D721Med (cell line): ENCODE measurements at places on chromosomes 3 and 15.
A peak's percentile ranks its signal among the peaks of the same experiment; 100 is the strongest.

DNA sequence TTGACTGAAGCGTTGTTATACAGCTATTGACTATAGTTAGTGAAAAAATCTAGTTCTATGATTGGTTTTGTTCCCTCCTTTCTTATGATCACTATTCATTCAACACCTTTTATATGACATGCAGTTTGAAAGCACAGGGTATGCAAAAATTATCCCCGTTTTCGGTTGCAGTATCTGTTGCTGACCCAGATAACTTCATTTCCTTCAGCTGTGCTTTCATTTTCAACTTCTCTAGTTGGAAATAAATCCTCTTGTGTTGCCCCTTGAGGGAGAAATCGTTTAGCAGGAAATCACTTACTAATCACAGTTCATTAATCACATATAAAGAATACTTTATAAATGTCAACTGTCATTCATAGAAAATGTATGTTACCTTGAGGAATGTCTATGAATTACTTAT is 55.1 kb downstream of the MBNL1 start:
- DNase-seq: no peak

DNA sequence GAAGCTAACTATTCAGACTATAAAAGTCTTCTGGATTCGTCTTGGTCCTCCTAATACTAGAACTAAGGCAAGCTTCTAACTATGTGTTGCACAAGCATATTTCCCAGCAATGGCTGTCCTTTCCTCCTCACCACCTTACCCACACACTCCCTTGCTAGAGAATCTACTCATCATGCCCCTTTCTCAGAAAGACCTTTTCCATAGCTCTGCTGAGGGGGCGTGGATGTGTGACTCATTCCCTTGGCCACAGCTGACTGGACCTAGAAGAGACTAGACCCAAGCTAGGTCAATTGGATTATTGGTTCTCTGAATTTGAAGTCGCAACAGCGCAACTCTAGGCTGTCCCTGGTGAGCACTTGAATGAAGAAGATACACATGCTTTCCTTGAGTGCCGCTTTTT is 47.1 kb downstream of the ERC2 start:
- no peak for DNase-seq

GRCh38 chr3:97350971-97351370 is 413.6 kb upstream of the ARL6 start:
- DNase-seq: no peak

GRCh38 chr3:127103080-127103479 is 89.9 kb upstream of the PRR23E start:
- DNase-seq: no peak

DNA sequence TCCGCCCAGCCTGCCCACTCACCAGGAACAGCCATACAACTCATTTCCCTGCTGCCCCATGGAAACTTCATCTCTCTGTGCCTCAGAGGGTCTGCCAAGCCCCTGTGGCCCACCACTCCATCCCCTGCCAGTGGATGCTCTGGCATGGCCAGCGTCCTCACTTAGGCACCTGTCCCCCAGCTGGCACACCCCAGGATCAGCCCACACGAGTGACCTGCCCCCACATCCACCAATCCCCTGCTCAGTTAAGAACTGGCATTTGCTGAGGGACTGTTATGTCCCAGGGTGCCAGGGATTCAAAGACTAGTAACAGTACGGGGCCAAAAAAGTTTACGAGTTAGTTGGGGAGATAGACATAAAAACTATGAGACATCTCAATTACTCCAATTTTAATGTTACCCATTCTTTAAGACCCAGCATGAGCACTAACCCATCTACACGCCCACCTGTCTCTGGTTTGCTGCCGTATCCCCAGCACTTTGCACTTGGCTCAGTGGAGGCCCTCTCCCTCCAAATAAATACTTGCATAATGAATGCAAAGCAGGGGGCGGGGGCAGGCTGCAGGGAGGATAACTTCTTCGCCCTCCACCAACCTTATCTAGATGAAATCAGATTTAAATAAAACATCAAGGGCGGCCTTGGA is 11.6 kb upstream of the BAHD1 start:
- DNase-seq: no peak

- no peak for DNase-seq
These were observed 174.9 kb upstream of the TOPAZ1 start for GRCh38 chr3:44066806-44067205.

GRCh38 chr15:87570206-87570605 is 686.3 kb downstream of the NTRK3 start:
- no peak for DNase-seq

GRCh38 chr3:110758208-110758607 is 313.4 kb upstream of the NECTIN3 start:
- DNase-seq: no peak

GRCh38 chr3:56787258-56787775 is 14.4 kb downstream of the ARHGEF3 start:
- no peak for DNase-seq

GRCh38 chr15:29377161-29377560 is 107.5 kb upstream of the NSMCE3 start:
- DNase-seq: no peak

GRCh38 chr15:33201491-33202231 is 7.1 kb upstream of the FMN1 start:
- DNase-seq: no peak

DNA sequence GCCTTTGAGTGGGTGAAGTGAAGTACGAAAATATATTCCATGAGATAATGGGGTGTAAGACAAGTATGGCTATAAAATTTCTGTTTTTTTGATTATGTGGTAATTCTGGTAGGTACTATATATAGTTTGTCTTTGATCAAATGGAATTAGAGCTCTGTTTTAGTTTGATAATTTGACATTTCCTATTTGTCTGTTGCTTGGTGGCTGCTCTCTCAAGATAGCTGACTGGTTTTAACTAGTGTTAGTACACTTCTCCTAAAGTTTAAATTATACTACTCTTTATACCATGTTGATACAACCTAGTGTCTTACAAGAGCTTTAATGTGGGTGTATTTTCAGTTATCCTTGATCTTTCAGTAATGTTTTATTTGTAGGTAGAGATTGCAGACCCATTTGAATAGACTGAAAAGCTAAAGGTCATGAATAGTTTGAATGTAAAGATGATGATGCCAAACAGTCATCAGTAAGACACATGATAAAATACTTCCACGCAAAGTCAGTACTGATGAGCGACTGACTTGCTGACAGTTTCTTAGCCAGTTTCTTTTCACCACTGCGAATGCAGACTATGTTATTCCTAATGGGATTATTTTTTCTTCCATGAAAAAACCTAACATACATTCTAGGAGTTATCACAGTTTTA is 15.2 kb downstream of the SACM1L start:
- DNase-seq: no peak

GRCh38 chr15:95565690-95566089 is 764.8 kb upstream of the NR2F2 start:
- no peak for DNase-seq

- no peak for DNase-seq
These were observed 6.8 kb downstream of the CACNA1D start for GRCh38 chr3:53501178-53501577.

GRCh38 chr15:36029606-36030210 is 483.7 kb upstream of the DPH6 start:
- no peak for DNase-seq

GRCh38 chr15:76460871-76461270 is 124.3 kb downstream of the ISL2 start:
- no peak for DNase-seq

- DNase-seq: no peak
These were observed 29.8 kb upstream of the ALDH1A3 start for GRCh38 chr15:100849855-100850218.

GRCh38 chr3:150371741-150372254 is 36.3 kb upstream of the TSC22D2 start:
- no peak for DNase-seq

GRCh38 chr3:183577346-183577745 is 21.8 kb upstream of the KLHL6 start:
- DNase-seq: no peak

GRCh38 chr15:72307026-72307425 is 12.9 kb downstream of the CELF6 start:
- DNase-seq: no peak

- no peak for DNase-seq
These were observed 891.5 kb downstream of the ROBO2 start for GRCh38 chr3:77931255-77932009.

GRCh38 chr3:108661699-108662098 is 72.2 kb downstream of the DZIP3 start:
- DNase-seq: no peak

DNA sequence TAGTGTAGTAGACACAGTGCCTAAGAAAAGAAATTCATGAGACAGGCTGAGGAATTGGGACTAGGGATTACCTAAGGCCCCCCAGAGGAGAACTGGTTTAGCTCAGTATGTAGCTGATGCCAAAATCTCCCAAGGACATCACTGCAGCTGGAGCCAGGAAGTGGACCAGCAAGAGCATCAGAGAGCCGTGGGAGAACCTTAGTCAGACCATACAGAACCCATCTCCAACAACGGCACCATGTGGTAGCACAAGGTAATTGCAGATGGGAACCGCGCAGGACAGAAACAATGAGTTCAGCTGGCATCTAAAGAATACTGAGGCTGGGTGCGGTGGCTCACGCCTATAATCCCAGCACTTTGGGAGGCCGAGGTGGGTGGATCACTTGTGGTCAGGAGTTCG is 81.7 kb downstream of the WNT5A start:
- DNase-seq: no peak

GRCh38 chr15:48966595-48967301 is 3.0 kb upstream of the SHC4 start:
- DNase-seq: no peak

DNA sequence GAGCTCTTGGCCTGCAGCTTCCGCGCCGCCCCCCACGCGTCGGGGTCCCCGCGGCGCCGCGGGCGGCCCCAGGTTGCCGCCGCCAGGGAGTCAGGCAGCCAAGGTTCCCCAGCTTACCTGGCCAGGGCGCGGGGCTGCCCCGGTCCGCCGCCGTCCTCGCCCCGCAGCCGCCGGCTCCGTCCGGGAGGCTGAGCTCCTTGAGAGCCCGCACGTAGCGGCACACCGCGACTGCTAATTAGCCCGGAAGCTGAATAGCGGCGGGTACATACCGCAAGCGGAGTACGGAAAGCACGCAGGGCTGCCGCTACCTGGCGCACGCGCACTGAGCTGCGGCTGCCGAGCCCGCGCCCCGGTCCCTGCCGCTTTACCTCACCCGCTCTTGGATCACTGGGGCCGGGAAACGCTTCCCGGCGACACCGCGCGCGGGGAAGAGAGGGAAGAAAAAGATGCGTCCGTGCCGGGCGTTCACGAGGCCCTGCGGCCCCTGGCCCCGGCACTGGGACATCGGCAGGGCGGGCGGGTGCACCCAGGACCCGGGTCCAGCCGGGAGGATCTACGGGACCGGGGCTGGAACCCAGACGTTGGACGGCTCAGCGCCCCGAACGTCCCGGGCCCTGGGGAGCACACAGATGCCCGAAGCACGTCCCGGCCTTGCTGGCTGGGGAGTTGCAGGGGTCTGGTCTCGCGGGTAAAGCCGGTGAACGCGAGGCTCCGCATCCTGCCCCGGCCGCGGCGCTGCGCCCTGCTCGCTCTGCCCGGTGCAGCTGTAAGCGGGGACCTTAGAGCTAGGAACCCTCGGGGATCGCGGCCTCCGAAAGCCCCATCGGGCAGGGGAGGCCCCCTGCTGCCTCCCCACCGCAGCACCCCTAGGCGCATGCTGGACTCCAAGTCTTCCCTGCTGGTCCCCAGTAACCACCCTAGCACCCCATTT is at the start of gene GOLGA8B:
Gene GOLGA8B (minus strand): TSS at position 253 of the 931 bp plus-strand sequence. CDS start 47,739 bp downstream, outside the sequence.
- DNase-seq: peak; percentile 93

DNA sequence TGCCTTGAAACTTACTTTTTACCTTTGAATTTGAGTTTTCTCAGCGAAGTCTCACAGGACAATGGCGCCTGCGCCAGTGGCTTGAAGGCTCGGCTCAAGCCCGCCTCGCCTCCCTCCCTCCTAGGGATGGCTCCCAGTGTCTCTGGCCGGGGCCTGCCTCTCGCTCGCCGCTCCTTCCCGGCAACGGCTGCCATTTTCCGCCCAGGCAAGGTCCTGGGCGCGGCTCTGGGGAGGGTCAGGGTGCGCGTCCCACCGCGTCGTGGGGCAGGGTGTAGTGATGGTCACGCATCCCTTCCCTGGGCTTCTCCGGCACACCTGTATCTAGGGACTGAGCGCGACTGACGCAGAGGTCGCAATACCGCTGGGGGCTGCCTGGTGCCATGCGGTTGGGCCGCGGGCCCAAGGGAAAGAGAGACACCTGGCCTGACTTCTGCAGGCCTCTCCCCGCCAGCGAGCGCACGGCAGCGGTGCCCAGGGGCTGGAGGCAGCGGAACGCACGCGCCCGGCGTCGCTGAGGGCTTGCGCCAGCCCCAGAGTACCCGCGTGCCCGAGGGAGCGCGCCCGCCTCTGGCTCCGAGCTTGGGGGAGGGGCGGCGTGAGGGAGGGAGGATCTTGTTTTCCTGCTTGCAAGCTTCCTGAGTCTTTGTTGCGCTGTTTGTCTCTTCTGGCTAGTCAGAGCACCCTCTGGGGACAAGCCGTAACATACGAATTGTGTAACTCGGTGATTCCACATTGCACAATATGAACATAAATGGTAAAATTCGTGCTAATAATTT is 20.7 kb upstream of the FEM1B start:
- DNase-seq: no peak

- no peak for DNase-seq
These were observed 113.8 kb downstream of the AKAP13 start for GRCh38 chr15:85494048-85494777.

- no peak for DNase-seq
These were observed 27.6 kb downstream of the ZNF860 start for GRCh38 chr3:32009101-32009500.

DNA sequence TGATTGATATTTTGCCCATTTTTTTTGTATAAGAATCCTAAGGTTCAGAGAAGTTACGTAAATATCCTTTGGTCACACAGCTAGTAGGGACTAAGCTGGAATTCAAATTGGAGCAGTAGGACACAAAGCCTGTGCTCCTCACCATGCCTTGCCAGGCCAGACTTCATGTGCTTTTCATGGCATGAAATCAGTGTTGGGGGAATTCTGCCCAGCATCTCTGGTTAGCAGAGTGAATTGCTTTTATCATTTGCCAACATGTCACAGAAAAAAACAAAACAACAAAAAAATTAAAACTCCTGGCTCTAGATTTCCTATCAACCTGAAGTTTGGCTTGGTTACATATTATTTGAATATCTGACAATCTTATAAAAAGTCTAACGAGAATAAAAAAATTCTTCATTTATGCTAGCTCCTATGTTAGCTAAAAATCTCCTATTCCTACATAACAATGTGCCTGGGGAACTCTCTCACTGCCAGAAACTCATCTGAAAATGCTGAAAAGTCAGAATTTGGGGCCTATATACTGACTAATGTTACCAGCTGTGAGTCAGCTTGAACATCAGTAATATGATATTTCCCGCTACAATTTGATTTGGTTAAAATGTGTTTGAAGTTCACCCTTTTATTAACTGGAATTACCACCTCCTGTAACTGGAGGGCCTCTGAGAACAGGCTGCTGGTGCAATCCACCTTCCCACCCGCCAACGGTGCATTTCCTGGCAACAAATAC is 141.7 kb downstream of the TIGIT start:
- no peak for DNase-seq

GRCh38 chr3:61664105-61664482 is 102.7 kb downstream of the PTPRG start:
- no peak for DNase-seq
